ENCODE measurements at places on chromosomes 6 and 20.

DNA sequence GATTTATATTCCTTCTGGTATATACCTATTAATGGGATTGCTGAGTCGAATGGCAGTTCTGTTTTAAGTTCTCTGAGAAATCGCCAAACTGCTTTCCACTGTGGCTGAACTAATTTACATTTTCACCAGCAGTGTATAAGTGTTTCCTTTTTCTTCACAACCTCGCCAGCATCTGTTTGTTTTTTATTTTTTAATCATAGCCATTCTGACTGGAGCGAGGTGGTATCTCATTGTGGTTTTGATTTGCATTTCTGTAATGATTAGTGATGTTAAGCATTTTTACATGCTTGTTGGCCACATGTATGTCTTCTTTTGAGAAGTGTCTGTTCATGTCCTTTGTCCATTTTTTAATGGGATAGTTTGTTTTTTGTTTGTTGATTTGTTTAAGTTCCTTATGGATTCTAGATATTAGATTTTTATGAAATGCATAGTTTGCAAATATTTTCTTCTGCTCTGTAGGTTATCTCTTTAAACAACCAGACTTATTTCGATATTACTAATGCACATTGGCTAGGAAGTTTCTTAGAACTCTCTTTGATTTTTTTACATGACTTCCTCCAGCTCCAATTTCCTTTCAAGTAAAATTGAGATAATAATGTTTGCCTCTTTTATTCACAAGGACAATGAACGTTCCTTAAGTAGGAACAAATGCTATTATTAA lies 12.2 kb upstream of the VNN1 start:
- no peak for DNase-seq

DNA sequence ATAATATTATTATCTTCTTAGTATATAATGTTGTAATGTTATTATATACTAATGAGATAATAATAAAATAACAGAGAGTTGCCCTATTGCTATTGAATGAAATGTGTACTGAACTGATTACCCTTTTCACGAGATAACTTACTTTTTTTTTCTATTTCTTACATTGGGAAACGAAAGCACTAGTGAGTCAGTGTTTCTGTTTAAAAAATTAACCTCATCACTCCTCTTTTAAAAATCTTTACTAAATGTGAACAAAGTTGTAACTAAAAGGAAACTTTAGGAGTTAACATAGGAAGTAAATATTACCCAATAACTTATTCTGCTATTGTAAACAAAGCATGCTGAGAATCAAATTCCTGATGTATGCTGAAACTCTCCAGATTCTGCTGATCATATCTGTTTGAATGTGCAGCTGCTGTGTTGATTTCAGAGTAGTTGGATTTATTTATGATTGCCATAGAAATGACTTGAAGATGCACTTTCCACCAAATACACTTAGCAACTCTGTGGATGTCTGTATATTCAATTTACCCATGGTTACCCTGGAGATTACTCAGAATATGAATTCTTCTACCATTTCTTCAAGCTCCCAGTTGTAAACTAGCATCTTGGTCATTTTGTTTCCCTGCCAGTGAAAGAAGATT lies 523.4 kb downstream of the TENT5A start:
- no peak for DNase-seq

DNA sequence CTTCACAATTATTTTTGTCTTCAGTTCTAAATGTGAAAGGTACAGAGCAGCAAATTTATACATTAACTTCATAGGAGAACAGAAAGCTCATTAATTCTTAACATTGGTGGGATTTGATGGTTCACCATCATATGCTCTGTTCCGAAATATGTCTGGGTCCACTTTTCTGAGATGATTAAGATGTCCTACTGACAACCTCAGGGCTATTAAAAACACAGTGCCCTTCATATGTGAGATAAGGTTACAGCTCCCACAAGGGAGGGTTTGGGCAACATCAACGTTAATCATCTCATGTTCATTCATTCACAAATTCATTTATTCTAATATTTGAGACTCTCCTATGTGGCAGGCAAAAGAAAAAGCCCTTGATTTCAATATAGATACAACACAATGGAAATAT lies 91.2 kb downstream of the ELOVL5 start:
- no peak for DNase-seq

GRCh38 chr6:14468647-14469321 lies 351.2 kb downstream of the CD83 start:
- DNase-seq = peak; percentile 32

DNA sequence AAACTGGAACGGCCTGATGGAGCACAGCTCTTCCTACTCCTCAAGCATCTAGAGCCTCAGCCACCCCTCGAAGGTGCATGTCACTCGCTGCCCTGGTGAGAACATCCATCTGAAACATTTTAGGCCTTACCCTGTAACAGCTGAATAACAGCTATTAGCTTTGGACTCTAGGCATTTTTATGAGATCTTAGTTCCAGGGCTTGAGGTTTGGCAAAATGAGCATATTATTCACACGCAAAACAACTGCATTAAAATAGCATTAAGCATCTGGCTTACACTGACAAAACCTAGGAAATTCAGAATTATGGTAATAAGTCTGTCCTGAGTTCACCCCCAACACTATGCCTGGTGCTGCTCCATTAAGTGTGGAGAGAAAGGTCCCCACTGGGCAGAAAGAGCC lies 56.1 kb downstream of the ADAT2 start:
- no peak for DNase-seq

GRCh38 chr20:17621229-17621968 lies 51.5 kb downstream of the DSTN start:
- no peak for DNase-seq

DNA sequence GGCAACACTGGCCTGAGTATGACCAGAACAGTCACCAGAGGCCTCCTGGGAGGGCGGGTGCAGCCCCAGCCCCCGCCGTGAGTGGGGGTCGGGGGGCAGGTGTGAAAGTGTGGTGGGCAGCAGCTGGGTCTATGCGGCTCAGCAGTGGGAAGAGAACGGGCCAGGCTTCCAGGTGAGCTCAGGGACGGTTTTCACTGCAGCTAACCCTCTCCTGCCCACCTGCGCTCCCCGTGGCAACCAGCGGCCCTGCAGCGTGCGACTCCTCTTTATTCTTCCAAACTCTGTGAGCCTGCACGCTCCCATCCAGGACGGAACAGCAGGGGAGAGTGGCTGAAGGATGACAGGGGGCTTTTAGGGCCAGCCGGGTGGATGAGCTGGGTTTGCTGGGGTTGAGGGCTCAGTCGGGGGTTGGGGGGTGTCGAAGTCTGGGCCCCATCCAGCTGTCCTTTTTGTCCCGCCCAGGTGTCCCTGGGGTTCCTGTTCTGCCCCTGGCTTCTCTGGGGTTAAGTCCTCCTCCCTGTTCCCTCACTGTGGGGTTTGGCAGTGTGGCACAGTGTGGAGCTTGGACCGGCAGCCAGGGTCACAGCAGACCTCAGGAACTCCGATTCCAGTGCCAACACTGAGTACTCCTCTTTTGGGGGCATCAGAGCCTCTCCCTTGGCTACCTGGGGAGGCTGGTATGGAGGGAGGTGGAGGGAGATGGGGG lies 859 bp upstream of the BIRC7 start:
- DNase-seq = peak; percentile 33

GRCh38 chr6:64335195-64335594 lies 699.6 kb downstream of the PHF3 start:
- no peak for DNase-seq

DNA sequence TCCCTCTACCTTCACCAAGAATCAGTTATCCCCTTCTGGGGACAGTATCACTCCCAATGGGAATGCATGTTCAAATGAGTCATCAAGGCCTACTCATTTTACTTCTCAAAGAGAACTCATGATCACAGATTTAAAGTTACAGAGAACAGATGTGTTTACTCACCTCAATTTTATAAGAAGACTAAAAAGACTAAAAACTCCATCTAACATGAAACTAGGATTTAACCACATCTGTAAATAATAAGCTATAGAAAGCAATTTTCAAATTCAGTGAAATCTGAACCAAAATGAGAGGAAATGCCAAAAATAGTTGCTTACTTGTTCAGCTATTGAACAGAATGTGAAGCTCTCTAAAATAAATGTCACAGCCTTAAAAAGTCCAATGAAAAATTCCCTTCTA lies 300.1 kb upstream of the KCNQ5 start:
- no peak for DNase-seq

DNA sequence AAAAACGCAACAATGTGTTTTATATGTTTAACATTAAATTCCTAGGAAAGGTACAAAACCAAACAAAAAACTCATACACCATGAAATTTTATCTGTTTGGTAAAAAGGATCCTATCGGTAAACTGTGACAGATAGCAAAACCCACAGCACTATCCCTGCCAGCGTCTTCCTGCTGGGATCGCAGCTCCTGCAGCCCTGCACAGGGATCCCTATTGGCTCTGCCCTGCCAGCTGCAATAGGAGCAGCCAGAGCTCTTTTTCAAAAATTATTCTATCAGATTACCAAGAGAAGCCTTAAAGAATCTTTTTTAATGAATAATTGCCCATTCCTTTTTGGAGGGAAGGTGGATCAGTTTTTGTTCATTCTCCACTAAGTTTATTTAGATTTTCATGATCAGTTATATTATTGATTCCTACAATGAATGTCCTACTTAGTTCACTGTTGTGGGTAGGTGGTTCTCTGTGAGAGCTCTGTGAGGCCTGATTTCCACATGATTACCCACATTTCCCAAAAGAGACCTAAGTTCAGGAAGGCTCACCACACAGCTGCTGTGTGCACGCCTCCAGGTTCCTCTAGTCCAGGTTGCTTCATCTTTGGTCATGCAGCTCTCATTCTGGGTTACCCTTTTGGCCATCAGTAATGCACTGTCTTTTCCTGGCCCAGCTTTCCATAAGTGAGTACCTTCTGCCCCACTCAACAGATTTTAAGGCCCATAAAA lies 293.8 kb downstream of the FRK start:
- DNase-seq = no peak

DNA sequence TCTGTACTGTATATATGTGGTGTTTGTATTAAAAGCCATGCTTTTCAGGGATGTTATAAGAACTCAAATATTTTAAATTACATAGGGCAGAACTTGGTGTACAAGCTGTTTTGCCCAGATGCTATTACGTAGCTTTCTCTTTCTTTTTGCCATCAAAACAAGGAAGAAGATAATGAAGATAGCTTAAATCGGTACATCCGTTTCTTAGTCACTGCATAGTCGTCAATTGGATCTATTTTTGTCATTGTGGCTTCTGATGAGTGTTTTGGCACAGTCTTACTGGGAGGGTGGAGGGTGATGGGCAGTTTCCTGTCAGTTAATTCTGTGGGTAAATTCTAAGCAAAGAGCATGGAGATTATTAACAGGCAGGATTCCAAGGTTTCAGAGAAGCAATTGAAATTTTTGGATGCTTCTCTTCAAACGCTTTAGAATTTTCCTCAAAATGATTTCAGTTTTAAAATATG lies 649.1 kb upstream of the GJE1 start:
- no peak for DNase-seq

GRCh38 chr6:104473021-104473429 lies 386.7 kb downstream of the HACE1 start:
- DNase-seq = no peak

- DNase-seq = no peak
Observed at GRCh38 chr6:168225471-168225911, 94.1 kb downstream of the DACT2 start.

DNA sequence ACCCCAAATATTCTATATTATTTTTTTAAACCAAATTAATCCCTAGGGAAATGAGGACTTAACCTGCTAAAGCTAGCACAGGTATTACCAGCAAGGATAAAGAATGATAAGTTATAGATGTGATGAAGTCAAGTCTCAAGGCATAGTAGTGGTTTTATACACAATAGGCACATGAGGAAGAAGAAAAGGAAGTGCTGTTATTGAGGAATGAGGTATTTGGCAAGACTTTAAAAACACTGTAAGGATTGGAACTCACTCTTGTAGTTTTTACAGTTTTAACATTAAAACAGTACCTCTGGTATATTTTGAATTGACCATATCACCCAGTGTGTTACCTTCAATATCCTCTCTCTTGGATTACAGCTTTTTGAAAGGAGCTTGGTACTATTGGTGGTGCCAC lies 54.6 kb downstream of the PHF3 start:
- DNase-seq = no peak

DNA sequence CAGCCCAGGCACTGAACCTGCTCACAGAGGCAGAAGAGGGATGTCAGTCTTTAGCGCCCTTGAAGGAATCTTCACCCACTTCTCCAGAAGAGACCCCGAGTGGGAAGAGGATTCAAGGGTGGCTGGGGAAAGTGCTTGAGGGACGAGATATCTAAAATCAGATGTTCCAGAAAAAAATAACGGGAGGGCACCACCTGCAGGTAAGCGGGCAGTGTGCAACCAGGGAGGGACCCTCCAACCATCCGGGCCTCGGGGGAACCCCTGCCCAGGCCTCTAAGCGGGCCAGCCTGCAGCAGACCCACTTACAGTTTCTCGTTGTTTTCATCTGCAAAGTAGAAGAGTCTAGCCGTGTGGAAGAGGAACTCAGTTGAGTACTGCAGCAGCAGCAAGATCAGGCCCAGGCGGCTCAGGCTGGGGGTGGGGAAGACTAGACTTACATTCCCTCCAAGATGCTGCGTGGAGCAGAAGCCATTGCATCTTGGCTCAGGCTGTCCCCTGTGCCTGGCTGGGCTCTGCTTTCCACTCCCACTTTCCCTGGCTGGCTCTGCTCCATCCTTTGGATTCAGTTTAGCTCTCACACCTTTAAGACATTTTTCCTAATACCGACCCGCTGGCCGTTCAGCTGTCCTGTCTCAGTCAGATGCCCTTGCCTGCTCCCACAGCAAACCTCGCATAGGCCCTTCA lies 71.0 kb downstream of the TRAM2 start:
- no peak for DNase-seq

- no peak for DNase-seq
Observed at GRCh38 chr20:35559042-35559693, 17.3 kb downstream of the ERGIC3 start.

GRCh38 chr6:77457720-77458349 lies 5.5 kb downstream of the HTR1B start:
- DNase-seq = peak; percentile 54

- DNase-seq = no peak
Observed at GRCh38 chr6:17107863-17108262, 6.0 kb downstream of the STMND1 start.

DNA sequence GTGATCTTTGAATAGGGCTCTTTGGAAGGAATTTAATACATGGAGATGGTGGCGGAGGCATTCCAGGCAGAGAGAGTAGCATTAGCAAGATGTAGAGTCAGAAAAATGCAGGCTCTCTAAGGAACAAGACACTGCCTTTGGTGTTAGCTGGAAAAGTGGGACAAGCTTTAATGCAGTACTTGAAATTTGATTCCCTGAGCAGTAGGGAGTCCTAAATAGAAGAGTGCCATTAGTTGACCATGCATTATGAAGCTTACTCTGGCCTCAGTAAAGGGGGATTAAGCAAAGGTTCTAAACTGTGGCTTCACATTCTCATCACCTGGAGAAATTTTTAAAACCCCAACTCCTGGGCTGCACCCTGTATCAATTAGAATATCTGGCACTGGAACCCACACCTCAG lies 494.8 kb upstream of the SOX4 start:
- DNase-seq = peak; percentile 48

DNA sequence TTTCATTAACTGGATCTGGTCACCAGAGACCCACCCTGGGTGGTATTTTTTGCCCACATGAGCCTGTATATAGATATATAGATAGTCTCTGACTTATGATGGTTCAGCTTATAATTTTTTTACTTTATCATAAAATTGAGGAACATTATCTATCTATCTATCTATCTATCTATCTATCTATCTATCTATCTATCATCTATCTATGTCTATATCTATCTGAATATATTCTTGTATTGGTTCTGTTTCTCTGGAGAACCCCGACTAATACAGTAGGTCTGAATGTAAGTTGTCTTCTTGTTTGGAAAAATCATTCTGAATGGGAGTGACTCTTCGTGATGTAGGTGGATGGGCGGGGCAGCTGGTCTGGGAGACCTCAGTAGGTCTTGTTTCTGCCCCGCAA lies 13.3 kb upstream of the CDKN1A start:
- DNase-seq = no peak

Data from NCI-H524 (cell line).